ENCODE measurements at places on chromosomes 6 and 20. TPM values are rescaled to one million over a fixed set of nuclear protein-coding genes. Genes with fewer than 3 reads are reported as not detected.

DNA sequence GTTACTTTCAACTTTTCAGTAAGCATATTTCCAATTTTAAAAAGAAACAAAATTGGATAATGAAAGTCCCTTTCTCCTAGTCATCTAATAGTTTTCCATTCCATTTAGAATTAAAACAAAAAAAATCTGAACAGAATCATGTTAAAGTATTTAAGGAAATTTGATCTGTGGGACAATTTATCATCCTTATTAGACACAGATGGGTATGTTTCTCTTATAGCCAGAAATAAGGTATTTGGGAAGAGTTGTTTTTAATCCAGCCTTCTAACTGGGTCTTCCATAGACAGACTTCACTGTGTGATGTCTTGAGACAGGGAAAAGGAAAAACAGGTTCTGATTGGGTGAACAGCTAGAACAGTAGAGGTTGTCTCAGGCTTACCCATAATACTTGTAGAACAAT is 39.5 kb upstream of the STXBP5 start:
- DNase-seq, result no peak

GRCh38 chr6:129683601-129684322 is 26.2 kb downstream of the ARHGAP18 start:
- DNase-seq, result peak; percentile 90

The CTAGE9 gene
- not detected for total RNA-seq

The RBPJL gene
- not detected for total RNA-seq

GRCh38 chr20:59042151-59042795 is at the start of gene PRELID3B:
Gene PRELID3B, minus strand, starts transcription at chr20:59042786. Its CDS starts 56 bp downstream, at chr20:59042730.
- peak; percentile 20 for DNase-seq

DNA sequence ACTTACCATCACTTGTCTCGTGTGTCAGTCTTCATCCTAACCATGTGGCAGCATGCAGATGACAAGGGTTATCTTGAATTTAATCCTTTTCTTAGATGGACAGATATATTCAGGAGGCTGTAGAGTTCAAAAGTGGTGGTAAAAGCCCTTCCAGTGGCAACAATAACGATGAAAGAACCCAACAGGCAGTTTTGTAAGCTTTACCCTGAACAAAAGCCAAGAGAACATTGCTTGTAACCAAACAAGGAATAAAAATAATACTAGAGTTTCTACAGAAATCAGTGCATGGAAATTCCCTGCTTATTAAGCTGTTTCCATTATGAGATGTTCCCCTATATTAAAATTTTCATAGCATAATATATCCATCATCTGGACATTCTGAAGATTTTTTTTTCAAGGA is 69.7 kb downstream of the PDE7B start:
- no peak for DNase-seq

Measured in lung microvascular endothelial cell (primary cell).